ENCODE measurements at places on chromosomes 3 and 15.

GRCh38 chr3:161337311-161337710 is 34.0 kb downstream of the SPTSSB start:
- no peak for DNase-seq

GRCh38 chr3:112847692-112848091 is 1.0 kb upstream of the CD200R1L start:
- no peak for DNase-seq

GRCh38 chr3:100982710-100983109 is 10.5 kb downstream of the ABI3BP start:
- DNase-seq, result no peak

- DNase-seq, result peak; percentile 38
Observed at GRCh38 chr15:91099995-91100813, at the start of gene SV2B. Gene SV2B, plus strand, starts transcription at chr15:91100257. Its CDS starts 126,007 bp downstream, at chr15:91226264.

- no peak for DNase-seq
Observed at GRCh38 chr3:182568261-182568660, 225.0 kb upstream of the ATP11B start.

Measured in neuronal stem cell (in vitro differentiated cells).